ENCODE measurements at places on chromosomes 2 and 18. TPM values are rescaled to one million over a fixed set of nuclear protein-coding genes. Genes with fewer than 3 reads are reported as not detected.

GRCh38 chr2:235868645-235869044 is 299.5 kb downstream of the GBX2 start:
- no peak for DNase-seq

- DNase-seq, result no peak
Observed at GRCh38 chr2:121993682-121994081, 238.2 kb downstream of the TSN start.

DNA sequence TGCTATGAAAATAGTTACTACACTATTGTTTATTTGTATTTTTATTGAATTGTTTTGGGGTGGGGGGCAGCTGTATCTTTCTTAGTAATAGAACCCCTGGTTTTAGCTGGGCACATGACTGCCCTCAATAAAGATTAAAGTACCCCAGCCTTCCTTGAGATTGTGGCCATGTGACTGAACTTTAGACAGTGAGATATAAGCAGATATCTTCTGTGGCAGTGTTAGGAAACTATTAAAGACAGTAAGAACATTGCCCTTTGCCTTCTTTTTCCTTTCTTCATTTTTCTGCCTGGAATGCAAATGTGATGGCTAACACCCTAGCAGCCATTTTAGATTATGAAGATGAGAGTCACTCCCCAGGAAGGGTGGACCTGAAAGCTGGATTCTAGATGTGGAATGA is 47.9 kb upstream of the AKAIN1 start:
- DNase-seq, result no peak

Gene DUSP19
- 3.2 TPM for total RNA-seq

All from hematopoietic multipotent progenitor cell (in vitro differentiated cells).